ENCODE measurements at places on chromosomes 3 and 15.

DNA sequence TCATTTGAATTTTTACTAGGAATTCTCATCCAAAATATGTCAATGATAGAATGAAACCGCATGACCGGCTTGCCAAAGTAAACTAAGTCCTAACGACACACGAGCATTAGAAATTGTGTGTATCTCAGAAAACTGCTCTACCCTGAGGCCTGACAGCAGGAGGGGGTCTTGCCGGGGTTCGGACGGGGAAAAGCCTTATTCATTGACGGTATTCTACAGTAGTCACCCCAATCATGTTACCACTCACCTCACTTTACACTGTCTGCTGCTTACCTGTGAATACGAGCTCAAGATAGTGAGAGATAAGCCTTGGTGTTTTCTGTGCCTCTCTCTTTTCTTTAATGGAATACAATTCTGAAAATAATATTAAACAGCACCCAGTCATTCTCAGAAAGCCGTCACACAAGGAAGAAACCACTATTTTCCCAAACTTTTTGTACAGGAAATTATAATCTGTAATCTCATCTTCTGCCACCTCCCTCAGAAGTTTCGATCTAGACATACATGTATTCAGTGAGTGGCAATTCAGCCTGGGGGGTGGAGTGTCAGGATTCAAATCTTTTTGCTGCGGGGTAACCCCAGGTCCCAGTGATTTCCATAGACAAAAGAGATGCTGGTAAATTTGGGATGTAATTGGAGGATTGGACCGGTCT is 492 bp upstream of the FAM43A start:
- no peak for DNase-seq

DNA sequence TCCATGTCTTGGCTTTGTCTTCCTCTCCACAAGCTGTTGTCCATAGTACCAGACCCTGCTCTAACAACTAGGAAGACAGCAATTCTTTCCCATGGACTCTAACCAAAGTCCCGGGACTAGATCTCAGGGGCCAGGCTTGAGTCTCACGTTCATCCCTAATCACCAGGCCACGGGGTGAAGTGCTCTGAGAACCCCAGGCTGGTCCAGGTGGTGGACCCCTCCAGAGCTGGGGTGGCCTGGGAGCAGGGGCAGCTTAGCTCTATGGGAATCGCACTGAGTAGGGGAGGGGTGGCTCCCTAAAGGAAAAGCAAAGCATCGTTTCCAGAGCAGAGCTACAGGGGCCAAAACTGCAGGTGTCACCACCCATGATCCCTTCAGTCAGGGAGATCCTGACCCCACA is 150.9 kb downstream of the TPRA1 start:
- DNase-seq = no peak

GRCh38 chr3:122031123-122031468 is 9.0 kb upstream of the ILDR1 start:
- no peak for DNase-seq

- DNase-seq = no peak
Measured at GRCh38 chr3:102916532-102916931, 481.7 kb downstream of the ZPLD1 start.

- no peak for DNase-seq
Measured at GRCh38 chr15:92910451-92910850, 10.3 kb downstream of the CHD2 start.

- no peak for DNase-seq
Measured at GRCh38 chr3:66617351-66617750, 116.5 kb upstream of the LRIG1 start.

- DNase-seq = no peak
Measured at GRCh38 chr3:14424711-14425580, 22.5 kb downstream of the SLC6A6 start.

DNA sequence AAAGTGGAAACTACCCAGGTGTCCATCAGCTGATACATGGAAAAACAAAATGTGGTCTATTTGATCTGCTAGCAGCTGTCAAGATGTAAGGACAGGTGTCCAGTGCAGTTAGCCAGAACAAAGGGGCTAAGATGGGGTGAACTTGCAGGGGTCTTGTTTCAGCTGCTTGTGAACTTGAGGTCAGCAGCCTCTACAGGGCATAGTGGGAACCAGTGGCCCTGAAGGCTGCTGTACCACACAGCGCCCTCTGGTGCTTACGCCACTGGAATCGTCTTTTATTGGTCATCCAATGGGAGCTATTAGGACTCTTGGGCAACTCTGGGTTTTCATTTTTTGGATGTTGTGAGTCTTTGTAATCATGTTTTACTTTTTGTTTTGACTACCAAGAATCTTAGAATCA is 62.2 kb upstream of the CTSH start:
- no peak for DNase-seq

GRCh38 chr3:42264399-42265058 is 1.5 kb downstream of the CCK start:
- DNase-seq = no peak

- no peak for DNase-seq
Measured at GRCh38 chr3:120710369-120710768, 28.3 kb upstream of the HGD start.

GRCh38 chr3:195692781-195693427 is 27.9 kb upstream of the MUC20 start:
- no peak for DNase-seq

GRCh38 chr3:127162947-127163645 is 29.8 kb upstream of the PRR23E start:
- no peak for DNase-seq

DNA sequence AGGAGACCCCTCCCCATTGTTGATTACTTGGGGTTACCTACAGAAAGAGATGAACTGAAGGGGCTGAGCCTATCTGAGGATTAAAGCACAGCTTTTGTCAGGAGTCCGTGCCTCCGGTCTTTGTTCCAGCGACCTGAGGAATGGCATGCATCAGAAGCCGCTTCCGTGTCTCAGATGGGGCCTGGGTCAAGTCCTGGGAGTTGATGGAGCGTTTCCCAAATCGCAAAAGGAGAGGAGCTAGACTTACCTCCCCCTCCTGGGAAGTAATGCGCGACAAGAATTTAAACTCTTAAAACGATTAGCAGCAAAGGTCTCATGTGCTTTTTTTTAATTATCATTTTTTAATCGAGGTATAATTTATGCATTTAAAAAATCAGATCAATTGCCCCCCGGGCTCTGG is 983 bp upstream of the ALDH1A3 start:
- no peak for DNase-seq

DNA sequence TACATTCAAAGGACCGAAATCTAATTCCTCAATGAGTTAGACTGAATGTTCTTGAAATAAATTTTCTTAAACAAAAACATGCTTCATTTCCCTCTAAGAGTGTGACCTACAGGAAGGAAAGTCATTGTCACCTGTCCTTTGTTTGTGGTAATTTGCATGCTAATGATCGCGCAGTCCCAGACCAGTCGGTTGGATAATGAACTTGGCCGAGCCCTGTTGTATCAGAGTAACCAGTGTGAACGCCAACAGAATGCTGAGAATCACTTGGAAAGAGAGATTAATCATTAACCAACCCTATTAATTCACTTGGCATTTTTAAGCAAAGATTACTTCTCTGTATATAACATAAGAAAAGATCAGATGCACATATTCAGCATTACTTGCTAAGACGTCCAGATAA is 8.1 kb upstream of the ARNT2 start:
- DNase-seq = no peak

DNA sequence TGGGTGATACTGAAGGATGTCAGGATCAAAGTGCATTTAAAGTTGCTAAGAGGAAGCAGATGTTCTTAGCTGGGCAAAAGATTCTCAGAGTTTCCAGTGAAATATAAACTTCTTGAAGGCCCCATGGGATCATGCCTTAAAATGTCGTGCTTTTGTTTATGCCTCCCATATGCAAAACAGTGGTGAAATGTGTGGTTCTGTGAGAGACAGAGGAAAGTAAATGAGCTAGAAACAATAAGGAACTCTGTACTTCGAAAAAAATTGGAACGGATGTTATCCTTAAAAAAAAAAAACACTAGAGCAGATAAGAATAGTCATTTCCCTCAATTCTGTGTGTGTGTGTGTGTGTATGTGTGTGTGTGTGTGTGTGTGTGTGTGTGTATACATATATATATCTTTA is 497.0 kb upstream of the TBL1XR1 start:
- no peak for DNase-seq

DNA sequence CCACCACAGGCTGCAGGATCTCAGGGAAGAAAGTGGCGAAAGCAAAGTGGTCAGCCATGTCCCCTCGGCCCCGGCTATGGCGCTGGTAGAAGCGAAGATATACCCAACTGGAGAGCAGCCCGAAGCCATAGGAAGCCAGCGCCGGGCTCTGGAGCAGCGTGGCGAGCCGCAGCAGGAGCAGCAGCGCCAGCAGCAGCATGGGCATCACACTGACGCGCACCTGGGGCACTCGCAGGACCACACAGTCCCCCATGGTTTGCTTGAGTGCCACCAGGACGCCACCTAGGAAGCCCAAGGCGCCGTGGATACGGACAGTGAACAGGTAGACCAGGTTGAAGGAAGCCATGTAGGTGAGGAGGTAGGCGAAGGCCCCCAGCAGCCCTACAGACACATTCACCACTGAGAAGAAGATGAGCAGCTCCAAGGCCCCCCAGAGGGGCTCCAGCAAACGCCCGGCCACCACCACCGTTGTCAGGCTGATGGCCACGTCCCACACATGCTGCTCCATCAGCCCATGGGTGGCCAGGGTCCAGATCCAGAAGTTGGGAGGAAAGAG is 888 bp downstream of the TMEM115 start:
- DNase-seq = no peak

- peak; percentile 43 for DNase-seq
Measured at GRCh38 chr3:72482589-72483321, 365.5 kb downstream of the SHQ1 start.

DNA sequence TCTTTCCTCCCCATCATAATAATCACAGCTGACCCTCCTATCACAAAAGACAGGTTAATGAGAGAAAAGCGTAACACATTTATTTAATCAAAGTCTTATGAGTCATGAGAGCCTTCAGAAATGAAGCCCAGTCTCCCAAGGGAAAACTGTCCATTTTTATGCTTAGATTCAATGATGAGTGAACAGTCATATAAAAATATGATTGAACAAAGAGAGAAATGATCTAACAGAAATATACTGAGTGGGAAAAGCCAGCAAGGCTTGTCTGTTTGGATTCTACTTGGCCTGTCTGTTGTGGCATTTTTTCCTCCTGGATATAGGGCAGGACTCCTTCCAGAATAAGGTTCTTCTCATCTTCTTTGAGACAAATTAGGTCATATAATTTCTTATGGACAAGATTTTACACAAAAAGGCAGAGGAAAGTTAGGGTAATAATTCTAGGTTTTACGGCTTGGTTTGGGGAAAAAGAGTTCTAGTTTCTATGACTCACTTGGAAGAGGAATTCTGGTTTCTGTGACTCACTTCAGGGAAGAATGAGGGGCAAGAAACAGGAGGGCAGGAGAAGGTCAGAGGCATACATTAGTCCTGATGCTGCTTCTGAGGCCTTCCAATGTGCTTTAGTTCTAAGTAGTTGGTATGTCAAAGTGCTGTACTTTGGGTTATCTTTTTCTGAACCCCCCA is 534.2 kb downstream of the ZIC1 start:
- DNase-seq = no peak

DNA sequence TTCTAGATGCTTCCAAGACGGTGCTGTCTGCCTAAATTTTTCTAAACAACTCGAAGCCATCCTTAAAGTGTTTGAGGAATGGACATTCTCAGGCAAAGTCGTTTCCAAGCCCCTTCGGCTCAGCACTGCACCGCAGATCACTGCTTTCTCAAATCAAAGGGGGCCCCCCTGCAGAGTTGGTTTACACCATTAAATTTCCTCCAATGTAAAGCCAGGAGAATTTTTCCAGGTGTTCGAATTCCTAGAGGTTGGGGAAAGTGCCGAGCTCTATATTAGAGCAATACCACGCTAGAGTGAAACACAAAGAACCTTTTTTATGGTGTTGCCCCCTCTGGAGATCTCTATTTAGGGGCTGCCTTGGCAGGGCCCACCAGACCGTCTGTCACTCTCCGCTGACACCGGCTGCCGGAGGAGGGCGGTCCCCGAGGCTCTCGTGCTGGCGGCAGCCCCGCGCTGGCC is 277.9 kb upstream of the NR2F2 start:
- no peak for DNase-seq

- DNase-seq = no peak
Measured at GRCh38 chr3:12897381-12898289, 56.3 kb upstream of the RPL32 start.

DNA sequence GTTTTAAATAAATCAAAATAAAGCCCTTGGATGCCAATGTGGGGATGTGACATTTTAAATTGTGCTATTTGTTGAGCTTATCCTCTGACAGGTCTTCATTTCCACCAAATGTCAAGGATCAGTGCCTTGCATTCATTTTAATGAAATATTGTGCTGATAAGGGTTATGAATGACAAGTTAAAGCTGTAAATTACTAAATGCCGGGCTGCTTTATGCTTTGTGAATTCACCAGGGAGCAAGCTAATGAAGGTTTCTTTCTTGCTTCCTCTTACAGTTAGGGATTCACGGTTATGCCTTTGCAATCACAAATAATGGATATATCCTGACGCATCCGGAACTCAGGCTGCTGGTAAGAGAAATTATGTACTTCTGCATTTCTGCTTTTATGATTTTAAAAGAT is 81.7 kb downstream of the LRTM1 start:
- no peak for DNase-seq

- DNase-seq = no peak
Measured at GRCh38 chr3:151015767-151016477, 43.4 kb upstream of the CLRN1 start.

DNA sequence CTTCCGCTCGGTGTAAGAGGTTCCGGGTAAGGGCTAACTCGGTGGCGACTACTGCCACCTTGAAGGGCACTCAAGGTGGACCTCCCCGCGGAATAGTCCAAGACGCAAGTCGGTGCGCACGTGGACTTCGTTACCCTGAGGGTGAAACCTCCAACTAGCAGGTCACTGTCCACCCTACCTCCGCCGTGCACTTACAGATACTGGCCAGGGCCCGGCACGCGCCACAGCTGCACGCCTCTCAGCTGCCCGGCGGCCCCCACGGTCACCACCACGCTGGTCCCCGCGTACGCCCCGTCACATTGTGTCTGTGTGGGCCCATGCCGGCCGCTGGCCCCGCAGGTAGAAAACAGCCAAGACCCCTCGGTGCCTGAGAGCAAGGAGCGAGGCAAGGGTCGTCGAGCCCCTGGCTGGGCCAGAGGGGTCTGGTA is 1.1 kb downstream of the LTK start:
- no peak for DNase-seq

Measured in stimulated activated CD8-positive, alpha-beta memory T cell treated with anti-CD3 and anti-CD28 coated beads, Interleukin-4, amount 100 ng/mL, for 1 hour (primary cell).